ENCODE measurements at places on chromosomes 16 and 17.

GRCh38 chr16:65181071-65181561, 59.3 kb upstream of the CDH11 start:
- DNase-seq: no peak

DNA sequence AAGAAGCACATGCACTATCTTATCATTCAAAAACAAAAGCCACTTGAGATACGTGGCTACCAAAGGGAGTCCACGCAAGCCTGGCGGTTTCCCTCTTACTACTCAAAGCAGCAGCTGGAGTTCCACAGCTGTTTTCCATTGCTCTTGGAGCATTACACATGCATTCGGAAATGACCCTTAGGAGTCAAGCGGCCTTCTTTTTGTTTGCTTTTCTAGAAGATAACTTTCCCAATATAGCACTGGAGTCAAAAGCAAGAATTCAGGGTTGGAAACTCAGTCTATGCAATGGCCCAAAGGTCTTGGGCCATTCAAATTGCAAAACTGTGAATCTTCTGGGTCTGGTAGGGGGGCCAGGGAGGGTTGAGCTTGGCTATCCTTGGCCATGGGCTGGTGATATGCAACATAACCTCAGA, 97.8 kb upstream of the MAF start:
- DNase-seq: no peak

GRCh38 chr17:34226011-34226743, 28.9 kb upstream of the CCL2 start:
- no peak for DNase-seq

DNA sequence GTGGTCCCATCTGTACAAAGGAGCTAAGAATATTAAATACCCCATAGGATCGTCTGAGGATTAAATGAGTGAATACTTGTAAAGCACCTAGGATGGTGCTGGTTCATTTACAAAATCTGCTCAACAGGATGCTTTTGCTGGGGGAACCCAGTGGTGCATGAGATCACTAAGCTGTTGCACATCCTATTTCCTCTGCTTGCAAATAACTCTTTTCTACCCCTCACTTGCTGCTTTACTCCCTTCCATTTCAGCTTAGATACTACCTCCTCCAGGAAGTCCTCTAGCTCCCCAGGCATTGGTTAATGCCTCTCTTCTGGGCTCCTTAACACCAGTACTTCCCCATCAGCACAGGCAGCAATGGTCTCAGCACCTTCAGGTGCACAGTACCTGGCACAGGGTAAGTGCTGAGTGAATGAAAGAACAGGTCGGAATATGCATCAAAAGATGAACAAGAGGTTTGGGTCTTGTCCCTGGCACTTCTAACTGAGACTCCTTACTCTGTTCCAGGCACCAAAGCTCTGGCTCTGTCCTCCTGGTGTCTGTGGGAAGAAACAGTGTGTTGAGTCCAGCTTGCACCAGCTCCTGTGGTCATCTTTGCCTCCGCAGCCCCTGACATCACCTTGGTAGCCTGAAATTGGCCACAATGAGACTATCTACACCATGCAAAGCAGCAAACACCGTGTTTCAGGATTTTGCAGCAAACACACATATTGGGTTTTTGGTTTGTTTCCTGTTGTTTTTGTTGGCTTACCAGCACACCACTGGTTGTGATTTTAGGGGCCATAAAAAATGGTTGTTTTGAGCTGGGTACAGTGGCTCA, 24.1 kb upstream of the IL21R start:
- no peak for DNase-seq

- DNase-seq: no peak
These were observed 3.8 kb downstream of the SMG6 start for GRCh38 chr17:2299756-2300155.

GRCh38 chr16:28621481-28622155, 11.8 kb upstream of the SULT1A1 start:
- DNase-seq: no peak

- DNase-seq: no peak
These were observed 27.0 kb downstream of the MRTFB start for GRCh38 chr16:14098081-14098480.

DNA sequence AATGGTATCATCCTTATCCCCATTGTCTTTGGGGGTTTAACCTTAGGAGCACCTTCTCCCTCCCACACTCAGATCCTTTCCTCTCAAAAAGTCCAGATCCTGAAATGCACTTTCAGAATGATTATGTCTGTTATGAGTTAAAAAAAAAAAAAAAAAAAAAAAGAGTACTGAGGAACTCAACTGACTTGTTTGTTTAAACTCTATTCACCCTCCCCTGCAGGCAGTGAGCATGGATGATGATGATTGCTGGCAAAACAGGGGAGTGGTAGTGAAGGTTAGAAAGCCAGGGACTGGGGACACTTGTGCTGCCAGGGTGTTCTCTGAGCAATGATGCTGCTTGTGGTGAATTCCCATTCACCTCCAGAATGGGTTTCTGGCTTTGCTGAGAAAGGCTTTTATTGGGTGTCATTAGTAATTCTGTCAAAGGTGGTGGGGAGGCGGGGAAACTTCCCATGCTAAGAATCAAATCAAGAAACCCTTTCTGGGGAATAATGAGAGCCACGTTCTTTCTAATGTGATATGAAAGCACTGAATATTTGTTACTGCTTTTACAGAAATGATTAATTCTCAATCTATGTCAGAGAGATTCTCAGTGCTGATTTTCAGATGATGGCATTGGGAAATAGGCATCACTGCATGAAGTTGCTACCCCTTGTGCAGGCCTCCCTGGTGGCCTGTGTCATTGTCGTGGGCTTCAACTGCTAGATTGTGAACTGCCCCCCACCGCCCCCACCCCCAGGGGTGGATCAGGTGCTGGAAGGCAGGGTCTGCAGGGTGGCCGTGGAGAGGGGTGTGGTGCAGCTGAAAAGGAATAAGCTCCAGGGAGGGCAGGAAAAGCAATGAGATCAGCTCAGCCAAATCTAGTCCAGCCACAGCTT, 14.1 kb downstream of the CCL4 start:
- DNase-seq: no peak

GRCh38 chr16:86992587-86992986, 324.6 kb downstream of the C16orf95 start:
- no peak for DNase-seq

- no peak for DNase-seq
These were observed 90.0 kb downstream of the ELAC2 start for GRCh38 chr17:12927541-12928425.

DNA sequence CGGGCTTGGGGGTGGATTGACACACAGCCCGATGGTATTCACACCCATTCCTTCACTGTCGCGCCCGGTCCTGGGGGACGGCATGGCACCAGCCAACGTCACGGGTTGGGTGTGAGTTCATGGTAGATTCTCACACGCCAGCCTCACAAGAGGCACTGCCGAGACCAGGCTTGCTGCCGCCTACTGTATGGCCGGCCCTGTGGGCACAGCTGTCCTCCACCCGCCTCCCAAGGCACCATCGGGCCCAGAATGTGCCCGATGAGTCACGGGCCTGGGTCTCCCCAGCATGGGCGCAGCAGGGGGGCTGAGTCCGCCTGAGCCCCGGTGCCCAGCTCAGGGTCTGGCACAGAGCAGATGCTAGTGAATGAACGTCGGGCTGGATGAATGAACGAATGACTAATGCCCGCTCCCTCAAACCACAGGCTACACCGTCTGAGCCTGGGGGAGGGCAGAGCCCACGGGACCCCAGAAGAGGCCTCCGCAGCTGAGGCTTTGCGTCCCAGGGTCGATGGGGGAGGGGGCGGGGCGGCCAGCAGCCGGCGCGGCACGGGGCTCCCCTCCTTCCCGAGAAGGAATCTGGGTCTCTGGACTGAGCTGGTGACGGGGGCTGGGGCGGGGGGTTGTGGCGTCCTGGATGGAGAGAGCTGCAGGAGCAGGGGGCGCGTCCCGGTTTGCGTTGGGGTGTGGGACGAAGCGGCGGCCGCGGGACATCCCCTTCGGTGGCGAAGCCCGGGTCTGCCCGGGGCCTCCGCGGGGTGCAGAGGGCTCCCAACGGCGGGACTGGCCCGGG, 829 bp downstream of the PITPNM3 start:
- DNase-seq: no peak

- DNase-seq: no peak
These were observed 42.8 kb upstream of the GSE1 start for GRCh38 chr16:85570213-85570734.

- no peak for DNase-seq
These were observed 53.5 kb downstream of the TIMM22 start for GRCh38 chr17:1050246-1050995.

DNA sequence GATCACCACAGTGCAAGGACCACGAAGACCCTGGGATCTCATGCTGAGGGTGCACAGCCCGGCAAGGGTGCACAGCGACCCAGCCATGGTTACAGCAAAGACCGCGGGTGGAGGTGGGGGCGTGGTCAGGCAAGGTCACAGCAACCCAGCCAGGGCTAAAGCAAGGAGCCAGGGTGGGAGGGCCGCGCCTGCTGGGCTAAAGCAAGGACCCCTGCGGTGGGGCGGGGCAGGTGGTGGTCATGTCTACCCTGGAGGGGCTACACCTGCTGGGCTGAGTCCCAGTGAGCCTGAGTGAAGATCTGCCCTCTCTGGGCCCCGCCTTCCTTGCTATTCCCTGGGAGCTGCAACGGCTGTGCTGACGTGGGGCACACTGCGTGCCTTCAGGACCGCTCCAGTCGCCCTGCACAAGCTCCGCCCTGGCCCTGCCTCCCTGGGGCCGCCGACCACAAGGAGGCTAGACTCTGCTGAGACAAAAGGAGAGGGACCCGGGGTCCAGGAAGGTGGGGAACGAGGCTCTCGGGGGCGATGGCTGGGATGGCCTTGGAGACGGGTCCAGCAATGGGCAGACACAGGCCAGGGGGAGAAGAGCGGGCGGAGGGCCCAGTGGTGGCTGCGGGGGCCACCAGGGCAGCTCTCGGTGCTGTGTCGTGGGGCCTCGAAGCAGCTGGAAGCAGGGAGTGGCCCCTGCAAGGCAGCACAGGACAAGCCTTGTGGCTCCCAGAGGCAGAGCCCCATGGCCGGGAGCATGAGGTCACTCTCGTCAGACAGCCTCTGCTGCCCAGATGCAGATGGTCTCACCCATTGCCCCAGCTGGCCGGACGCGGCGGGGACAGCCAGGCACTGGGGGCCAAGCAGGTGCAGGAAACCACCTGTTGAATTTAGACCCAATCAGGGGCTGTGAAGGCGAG, 52.8 kb downstream of the CBFA2T3 start:
- DNase-seq: no peak
